ENCODE measurements at places on chromosomes 7 and 10.

- H3K27ac ChIP-seq, result no peak overlapping the region
- no peaks in the 10 kb centered on the region for H3K36me3 ChIP-seq
- H3K4me3 ChIP-seq, result no peak overlapping the region
Observed at GRCh38 chr7:117157241-117158209, 165.3 kb downstream of the WNT2 start.

DNA sequence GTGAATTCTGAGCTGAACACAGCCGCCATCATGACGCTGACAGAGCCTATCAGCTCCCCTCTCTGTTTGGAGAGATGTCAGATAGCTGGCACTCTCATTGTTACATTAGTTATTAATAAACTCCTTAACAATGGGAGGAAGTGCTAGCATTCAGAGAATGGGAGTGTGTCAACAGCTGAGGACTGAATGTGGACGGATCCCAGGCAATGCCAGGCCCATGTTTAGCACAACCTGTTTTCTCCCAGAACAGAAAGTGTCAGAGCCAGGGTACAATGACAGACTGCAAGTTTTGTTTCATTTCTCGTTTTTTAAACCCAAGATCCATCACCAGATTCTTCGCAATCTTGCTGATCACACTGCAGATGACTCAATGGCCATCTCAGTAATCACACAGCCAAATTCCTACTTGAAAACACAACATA lies 99.6 kb downstream of the PRPF18 start:
- DNase-seq, result no peak
- no peak overlapping the region for H3K4me3 ChIP-seq
- no peaks in the 10 kb centered on the region for H3K4me1 ChIP-seq
- H3K27me3 ChIP-seq, result peaks cover 4% of the 10 kb centered on the region
- no peaks in the 10 kb centered on the region for H3K36me3 ChIP-seq

GRCh38 chr7:32415936-32416335 lies 74.2 kb downstream of the LSM5 start:
- H3K27me3 ChIP-seq, result no peaks in the 10 kb centered on the region
- H3K4me3 ChIP-seq, result no peak overlapping the region
- H3K36me3 ChIP-seq, result no peaks in the 10 kb centered on the region

GRCh38 chr7:157559596-157560257 lies 222.9 kb downstream of the DNAJB6 start:
- H3K36me3 ChIP-seq, result no peaks in the 10 kb centered on the region
- H3K27me3 ChIP-seq, result no peaks in the 10 kb centered on the region
- no peaks in the 10 kb centered on the region for H3K4me1 ChIP-seq
- DNase-seq, result no peak
- H3K4me3 ChIP-seq, result no peak overlapping the region
- no peak overlapping the region for H3K27ac ChIP-seq
